NAMALWA (cell line): ENCODE measurements at places on chromosomes 2 and 18.

- no peak for DNase-seq
These were observed 208.3 kb downstream of the EIPR1 start for GRCh38 chr2:3169106-3169870.

- no peak for DNase-seq
These were observed 109.1 kb downstream of the SMAD2 start for GRCh38 chr18:47821314-47821713.

- no peak for DNase-seq
These were observed 174.2 kb downstream of the WDR7 start for GRCh38 chr18:56825321-56825720.

- no peak for DNase-seq
These were observed 298.6 kb upstream of the MAP2 start for GRCh38 chr2:209125291-209125690.
